ENCODE measurements at places on chromosomes 3 and 15.

DNA sequence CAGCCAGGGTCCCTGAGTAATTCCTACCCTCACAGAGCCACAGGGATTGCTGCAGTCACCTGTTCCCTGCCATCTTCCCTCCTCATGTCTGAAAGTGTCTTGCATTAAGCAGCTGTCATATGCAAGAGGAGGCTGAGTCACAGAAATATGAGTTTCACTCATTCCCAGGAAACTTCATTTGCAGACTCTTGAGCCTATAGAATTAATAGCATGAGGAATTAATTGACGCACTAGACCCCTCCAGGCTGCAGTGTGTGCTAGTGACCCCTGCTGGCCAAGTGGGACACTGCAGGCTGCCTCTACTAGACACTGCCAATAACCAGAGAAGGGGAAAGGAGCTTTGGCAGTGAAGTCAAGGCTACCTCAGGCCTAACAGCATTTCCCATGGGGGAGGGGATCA lies 50.6 kb upstream of the SLC6A1 start:
- no peak for DNase-seq

GRCh38 chr3:160784853-160785252 lies 28.8 kb downstream of the PPM1L start:
- DNase-seq, result no peak

DNA sequence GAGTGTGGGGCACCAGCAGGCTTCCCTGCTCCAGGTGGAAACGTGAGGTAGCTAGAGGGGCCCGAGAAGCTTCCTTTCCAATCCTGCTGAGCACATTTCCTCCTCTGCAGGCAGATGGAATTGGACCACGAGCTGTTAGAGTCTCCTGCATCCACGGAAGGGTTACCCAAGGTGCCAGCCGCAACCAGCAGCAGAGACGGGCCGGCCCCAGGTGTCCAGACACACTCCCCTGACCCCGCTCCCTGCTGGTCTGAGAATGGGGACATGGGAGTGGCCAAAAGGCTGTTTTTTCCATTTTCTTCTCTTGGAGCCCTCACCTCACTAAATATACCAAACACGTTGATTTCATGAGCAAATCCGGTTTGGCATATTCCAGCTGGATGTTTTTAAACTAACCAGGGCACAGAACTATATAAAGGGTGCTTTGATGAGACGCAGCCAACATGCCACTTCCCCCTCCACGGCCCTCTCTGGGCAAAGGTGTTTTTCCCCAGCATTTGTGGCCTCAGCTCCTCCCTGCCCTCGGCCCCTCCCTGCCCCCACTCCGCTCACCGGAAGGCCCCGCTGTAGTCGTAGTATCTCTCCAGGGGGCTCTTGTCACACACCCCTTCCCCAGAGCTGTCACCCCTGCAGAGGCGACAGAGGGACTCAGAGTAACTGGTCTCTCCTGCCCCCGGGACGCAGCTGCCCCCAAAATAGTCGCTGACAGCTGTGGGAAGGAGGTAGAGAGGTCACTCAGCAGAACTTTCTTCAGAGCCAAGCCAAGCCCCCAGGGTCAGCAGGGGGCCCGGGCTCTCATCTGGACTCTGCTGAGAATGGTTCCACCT lies 7.0 kb downstream of the MELTF start:
- no peak for DNase-seq

- no peak for DNase-seq
Measured at GRCh38 chr15:85154061-85154460, 172.4 kb downstream of the PDE8A start.

DNA sequence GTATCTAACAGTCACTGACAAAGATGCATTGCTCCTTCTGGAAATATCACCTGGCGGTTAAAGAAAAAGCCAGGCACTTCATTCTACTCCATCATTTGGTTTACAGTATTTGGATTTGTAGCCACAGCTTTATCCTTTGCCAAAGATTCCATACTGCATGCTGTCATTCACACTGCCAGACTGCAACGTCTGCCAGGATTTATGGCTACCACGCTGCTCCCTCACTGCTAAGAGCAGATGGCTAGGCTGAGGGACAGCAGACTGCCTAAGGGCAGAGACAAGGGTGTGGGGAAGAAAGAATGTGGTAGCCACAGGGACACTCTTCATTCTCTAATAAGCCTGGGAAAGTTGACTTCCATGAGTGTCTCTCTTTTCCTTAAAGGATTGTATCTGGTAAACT lies 1047.0 kb downstream of the TUSC7 start:
- DNase-seq, result no peak

DNA sequence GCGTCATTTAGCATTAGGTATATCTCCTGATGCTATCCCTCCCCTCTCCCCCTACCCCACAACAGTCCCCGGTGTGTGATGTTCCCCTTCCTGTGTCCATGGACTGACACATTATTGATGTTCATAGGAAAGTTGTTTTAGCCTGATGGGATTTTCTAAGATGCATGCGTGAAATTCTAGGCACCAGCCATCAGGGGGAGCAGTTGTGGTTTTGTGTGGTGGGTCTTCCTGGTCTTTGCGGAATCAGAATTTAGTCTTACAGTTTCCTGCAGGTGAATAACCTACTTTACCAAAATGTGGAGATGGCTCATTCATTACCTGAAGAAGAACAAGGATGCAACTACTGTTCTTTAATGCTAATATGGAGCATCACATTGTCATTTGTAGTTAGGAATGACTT lies 455.0 kb upstream of the THBS1 start:
- DNase-seq, result no peak

Measured in NCI-H748 treated with DMSO at 0.1 percent for 48 hours (cell line).